Activated CD4-positive, alpha-beta memory T cell treated with anti-CD3 and anti-CD28 coated beads, Interleukin-2, amount 10 ng/mL, durations not matched to agents 7 days and 5 days (primary cell): ENCODE measurements at places on chromosomes 2 and 18.
A peak's percentile ranks its signal among the peaks of the same experiment; 100 is the strongest.

DNA sequence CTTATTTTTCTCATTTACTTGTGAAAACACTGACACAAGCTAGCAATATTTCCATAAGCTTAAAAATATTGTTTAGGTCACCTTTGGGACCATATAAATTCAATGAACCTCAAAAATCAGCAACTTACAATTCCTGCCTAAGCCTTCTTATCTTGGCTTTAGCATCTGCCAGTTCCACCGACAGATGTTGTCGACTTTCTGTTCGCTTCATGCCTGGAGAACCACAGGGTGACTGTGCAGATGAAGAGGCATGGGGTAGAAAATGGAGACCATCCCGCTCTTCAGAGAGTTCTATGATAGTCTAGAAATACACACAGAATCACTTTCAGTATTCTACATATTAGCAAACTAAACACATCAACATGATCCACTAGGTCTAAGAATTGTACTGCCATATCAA, 64.2 kb downstream of the CCDC88A start:
- no peak for DNase-seq
- H3K4me1 ChIP-seq: no peaks in the 10 kb centered on the region
- no peaks in the 10 kb centered on the region for H3K36me3 ChIP-seq
- no peak overlapping the region for H3K4me3 ChIP-seq
- H3K27ac ChIP-seq: no peak overlapping the region

DNA sequence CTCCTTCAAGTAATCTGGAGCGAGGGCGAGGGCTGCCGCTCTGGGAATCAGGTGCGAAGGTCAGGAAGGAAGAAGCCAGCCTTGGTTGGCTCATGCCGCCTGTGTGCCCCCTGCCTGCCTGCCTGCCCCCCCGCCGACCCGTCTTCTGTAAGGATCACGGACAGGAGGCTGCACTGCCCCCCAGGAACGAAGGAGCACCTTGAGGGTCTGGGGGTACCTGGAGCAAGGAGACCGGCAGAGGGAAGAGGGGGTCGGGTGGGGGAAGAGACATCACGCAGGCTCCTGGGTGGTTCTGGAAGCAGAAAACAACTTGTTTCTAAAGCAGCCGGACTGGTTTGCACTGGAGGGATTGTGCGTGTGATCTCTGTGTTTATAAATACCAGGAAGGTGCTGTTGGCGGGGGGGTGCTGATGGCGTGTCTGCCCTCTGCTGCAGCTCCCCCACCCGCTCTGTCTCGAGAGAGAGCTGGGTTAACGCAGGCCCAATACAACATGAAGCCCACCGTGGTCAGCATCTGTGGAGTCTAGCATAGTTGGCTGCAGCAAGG, 1.7 kb downstream of the FOSL2 start:
- no peak overlapping the region for H3K4me3 ChIP-seq
- DNase-seq: peak; percentile 46
- no peak overlapping the region for H3K27ac ChIP-seq
- H3K36me3 ChIP-seq: peaks cover 9% of the 10 kb centered on the region
- peaks cover 34% of the 10 kb centered on the region for H3K4me1 ChIP-seq

GRCh38 chr2:161228511-161229240, 68.4 kb downstream of the TANK start:
- peaks cover 51% of the 10 kb centered on the region for H3K36me3 ChIP-seq
- no peaks in the 10 kb centered on the region for H3K27me3 ChIP-seq
- no peak overlapping the region for H3K4me3 ChIP-seq
- no peak overlapping the region for H3K27ac ChIP-seq
- no peak for DNase-seq

- no peak overlapping the region for H3K27ac ChIP-seq
- H3K4me3 ChIP-seq: no peak overlapping the region
- no peaks in the 10 kb centered on the region for H3K36me3 ChIP-seq
Measured at GRCh38 chr2:54904836-54905235, 145.4 kb downstream of the RTN4 start.

- H3K4me3 ChIP-seq: no peak overlapping the region
- no peaks in the 10 kb centered on the region for H3K36me3 ChIP-seq
- peaks cover 33% of the 10 kb centered on the region for H3K27me3 ChIP-seq
Measured at GRCh38 chr18:51350081-51350480, 152.6 kb upstream of the MEX3C start.

DNA sequence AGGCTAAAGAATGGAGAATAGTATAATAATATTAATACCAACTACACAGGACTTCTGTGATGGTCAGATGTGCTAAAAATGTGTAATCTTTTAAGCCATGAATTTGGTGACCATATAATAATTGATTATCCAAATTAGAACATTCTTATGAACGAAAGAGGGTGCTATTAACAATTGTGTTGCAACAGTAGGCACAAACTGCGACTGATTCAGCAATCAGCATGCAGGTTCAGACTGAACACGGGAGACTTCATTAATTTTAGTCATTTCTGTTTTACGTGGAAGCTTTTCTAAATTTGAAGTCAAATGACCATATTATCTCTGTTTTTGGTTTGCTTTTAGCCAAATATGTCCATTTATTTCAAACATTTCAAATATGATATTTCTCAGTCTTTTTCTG, 54.6 kb upstream of the CHST9 start:
- H3K4me1 ChIP-seq: no peaks in the 10 kb centered on the region
- DNase-seq: no peak
- no peaks in the 10 kb centered on the region for H3K36me3 ChIP-seq
- H3K4me3 ChIP-seq: no peak overlapping the region

DNA sequence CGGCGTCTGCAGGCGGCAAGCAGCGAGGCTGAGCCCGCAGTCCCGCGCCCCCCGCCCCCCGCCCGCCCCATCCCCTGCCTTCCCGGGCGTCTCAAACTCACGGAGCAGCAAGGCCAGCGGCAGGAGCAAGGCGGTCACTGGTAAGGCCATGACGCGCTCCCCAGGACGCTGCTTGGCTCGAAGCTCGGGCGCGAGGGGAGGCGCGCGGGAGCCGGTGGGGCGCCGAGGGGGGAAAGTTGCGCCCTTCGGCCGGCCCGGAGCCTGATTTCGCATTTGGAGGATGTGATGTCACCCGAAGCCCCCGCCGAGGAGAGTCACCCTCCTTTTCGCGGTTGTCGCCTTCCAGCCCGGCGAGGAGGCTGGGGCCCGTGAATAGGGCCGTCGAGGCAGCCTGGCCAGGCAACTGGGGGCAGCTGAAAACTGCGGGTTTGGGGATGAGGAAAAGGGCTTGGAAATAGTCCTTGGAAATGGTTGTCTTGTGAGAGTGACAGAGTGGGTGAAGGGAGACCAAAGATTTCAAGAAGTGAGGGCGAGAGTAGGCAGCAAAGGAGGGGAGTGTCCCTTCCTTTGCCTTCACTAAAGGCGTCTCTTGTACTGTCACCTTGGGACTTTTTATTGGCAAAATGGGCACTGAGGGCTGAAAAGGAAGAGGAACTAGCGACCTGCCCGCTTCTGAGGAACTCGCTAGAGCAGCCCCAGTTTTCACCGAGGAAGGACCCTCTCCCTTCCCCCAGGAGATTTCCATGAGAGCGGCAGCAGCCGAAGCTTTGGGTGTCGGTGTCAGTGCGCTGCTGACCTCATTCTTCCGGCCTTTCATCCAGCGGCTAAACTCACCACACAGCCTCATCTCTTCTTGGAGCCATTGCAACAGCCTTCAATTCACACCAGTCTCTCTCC, at the start of gene CD8A:
Gene CD8A (minus strand): TSS at position 238 of the 897 bp plus-strand sequence. CDS start 88 bp downstream, at position 150.
- H3K4me3 ChIP-seq: peak within 1 kb of the TSS; percentile 64
- DNase-seq: peak; percentile 31
- peaks cover 41% of the 10 kb centered on the region for H3K4me1 ChIP-seq
- H3K36me3 ChIP-seq: peaks cover 6% of the 10 kb centered on the region
- H3K27me3 ChIP-seq: peaks cover 73% of the 10 kb centered on the region

- no peak overlapping the region for H3K4me3 ChIP-seq
- DNase-seq: no peak
- H3K27me3 ChIP-seq: no peaks in the 10 kb centered on the region
- H3K4me1 ChIP-seq: peaks cover 12% of the 10 kb centered on the region
- H3K27ac ChIP-seq: no peak overlapping the region
Measured at GRCh38 chr2:168136392-168136977, 110.9 kb downstream of the STK39 start.

- peaks cover 1% of the 10 kb centered on the region for H3K27me3 ChIP-seq
- peak overlapping the region; percentile 96 for H3K27ac ChIP-seq
- peak overlapping the region; percentile 95 for H3K4me3 ChIP-seq
- peaks cover 39% of the 10 kb centered on the region for H3K36me3 ChIP-seq
- peak; percentile 64 for DNase-seq
Measured at GRCh38 chr18:2656237-2656980, 883 bp downstream of the SMCHD1 start.

- peaks cover 7% of the 10 kb centered on the region for H3K4me1 ChIP-seq
- H3K27ac ChIP-seq: no peak overlapping the region
- no peaks in the 10 kb centered on the region for H3K36me3 ChIP-seq
- H3K4me3 ChIP-seq: no peak overlapping the region
- peaks cover 2% of the 10 kb centered on the region for H3K27me3 ChIP-seq
Measured at GRCh38 chr2:42510608-42511243, 16.9 kb upstream of the KCNG3 start.

GRCh38 chr2:8729939-8730338, 48.1 kb downstream of the ID2 start:
- H3K4me1 ChIP-seq: no peaks in the 10 kb centered on the region
- H3K36me3 ChIP-seq: peaks cover 48% of the 10 kb centered on the region
- H3K27me3 ChIP-seq: no peaks in the 10 kb centered on the region
- H3K27ac ChIP-seq: no peak overlapping the region
- DNase-seq: no peak
- no peak overlapping the region for H3K4me3 ChIP-seq

- no peaks in the 10 kb centered on the region for H3K36me3 ChIP-seq
- no peak for DNase-seq
- no peak overlapping the region for H3K27ac ChIP-seq
- H3K4me1 ChIP-seq: no peaks in the 10 kb centered on the region
- peaks cover 11% of the 10 kb centered on the region for H3K27me3 ChIP-seq
Measured at GRCh38 chr2:98058191-98058975, 28.6 kb upstream of the VWA3B start.

GRCh38 chr2:60958800-60959199, 58.7 kb upstream of the PEX13 start:
- H3K4me1 ChIP-seq: no peaks in the 10 kb centered on the region
- H3K36me3 ChIP-seq: peaks cover 26% of the 10 kb centered on the region
- DNase-seq: no peak
- H3K27me3 ChIP-seq: no peaks in the 10 kb centered on the region

DNA sequence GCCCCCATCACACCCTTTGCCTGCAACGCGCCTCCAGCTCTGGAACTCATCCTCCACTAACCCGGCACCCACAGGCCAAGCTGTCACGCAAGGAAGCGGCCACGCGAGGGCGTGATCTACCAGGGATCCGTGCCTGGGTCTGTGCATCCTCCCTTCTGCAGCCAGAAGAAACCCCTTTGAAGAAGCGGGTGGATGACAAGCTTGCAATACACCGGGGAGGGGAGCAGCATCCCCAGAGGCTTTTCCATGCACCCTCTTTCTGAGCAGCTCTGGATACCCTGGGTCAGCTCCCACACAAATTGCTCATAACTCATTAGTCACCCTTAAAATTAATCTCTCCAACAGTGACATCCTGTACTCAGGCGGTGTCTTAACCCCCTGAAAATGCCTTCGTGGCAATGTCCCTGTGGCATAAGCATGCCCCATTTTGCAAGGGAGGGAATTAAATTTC, 47.6 kb downstream of the PDCL3 start:
- H3K4me1 ChIP-seq: peaks cover 2% of the 10 kb centered on the region
- no peak overlapping the region for H3K27ac ChIP-seq
- H3K36me3 ChIP-seq: no peaks in the 10 kb centered on the region
- H3K27me3 ChIP-seq: peaks cover 6% of the 10 kb centered on the region
- peak; percentile 81 for DNase-seq

DNA sequence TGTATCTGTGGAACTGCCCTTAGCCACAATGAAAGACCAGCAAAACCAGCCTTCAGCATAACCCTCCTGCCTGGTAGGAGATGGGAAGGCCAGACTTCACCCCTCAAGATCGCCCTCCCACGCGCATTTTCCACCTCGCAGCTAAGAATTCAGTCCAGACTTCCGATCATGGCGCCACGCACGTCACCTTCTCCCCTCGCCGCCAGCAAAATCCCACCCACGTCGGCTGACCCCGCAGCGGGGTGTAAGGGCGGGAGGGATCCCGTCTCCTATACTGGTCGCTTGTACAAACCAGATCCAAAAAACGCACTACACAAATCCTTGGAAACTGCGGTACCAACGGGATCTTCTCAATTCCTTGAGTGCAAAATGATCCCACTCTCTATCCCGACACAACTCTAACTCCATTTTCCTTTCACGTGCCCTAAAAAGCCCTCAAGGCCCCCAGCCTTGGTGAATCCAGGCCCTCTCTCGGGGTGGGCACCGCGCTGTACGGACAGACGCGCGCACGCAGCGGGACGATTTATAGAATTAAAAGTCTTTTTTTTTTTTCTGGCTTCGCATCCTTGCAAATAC, 1.0 kb upstream of the BMPR2 start:
- H3K27me3 ChIP-seq: peaks cover 11% of the 10 kb centered on the region
- DNase-seq: peak; percentile 25
- peak overlapping the region; percentile 65 for H3K27ac ChIP-seq
- H3K36me3 ChIP-seq: peaks cover 3% of the 10 kb centered on the region

DNA sequence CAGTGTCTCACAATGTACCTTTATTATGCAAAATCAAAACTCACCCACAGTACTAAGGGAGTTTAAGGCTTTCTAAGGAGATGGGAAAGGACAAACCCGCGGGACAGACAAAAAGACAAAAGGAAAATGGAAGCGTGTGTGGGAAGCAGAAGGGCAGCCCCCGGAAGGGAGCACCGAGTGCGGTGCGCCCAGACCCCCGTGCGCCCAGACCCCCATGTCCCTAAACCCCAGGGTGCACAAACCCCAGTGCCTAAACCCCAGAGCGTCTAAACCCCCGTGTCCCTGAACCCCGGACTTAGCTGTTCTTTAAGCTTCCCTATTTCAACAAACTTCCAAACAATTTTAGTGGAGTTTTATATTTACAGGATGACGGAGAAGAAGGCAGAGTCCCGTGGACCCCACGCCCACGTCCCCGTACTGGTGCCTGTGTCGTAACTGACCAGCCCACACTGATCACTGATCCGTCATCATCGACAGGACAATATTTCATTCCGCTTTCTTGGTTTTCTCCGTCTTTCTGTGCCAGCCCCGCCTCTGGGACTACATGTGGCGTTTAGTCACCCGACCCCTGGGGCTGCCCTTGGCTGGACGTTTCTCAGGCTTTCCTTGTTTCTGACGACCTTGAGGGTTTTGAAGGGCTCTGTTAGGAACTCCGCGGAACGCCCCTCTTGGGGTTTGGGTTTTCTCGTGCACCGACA, 76.9 kb downstream of the RTP5 start:
- H3K27ac ChIP-seq: no peak overlapping the region
- no peaks in the 10 kb centered on the region for H3K36me3 ChIP-seq
- no peaks in the 10 kb centered on the region for H3K4me1 ChIP-seq
- H3K27me3 ChIP-seq: no peaks in the 10 kb centered on the region
- no peak for DNase-seq
- no peak overlapping the region for H3K4me3 ChIP-seq

DNA sequence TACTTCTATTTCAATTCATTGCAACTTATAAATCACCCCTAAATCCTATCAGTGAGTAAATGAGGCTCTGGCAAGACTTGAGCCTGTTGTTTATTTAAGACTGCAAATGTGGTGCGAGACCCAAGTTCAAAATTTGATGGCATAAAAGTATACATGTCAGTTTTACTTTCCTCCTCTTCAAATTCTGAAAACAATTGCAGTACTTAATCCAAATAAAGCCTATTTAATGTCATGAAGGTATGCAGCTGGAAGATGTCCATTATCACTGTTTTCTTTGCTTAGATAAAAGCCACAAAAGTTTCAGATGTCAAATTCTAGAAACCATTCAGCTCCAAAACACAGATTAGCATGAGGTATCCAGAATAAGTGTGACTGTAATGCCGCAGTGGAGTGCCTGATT, 3.3 kb downstream of the APCDD1 start:
- DNase-seq: no peak
- H3K4me1 ChIP-seq: peaks cover 2% of the 10 kb centered on the region
- peaks cover 48% of the 10 kb centered on the region for H3K27me3 ChIP-seq
